ENCODE measurements at places on chromosomes 11 and 22.

GRCh38 chr11:65362320-65362931 lies 7.9 kb downstream of the TIGD3 start:
- DNase-seq, result no peak

GRCh38 chr22:24165673-24166072 lies 15.6 kb upstream of the SUSD2 start:
- peak; percentile 34 for DNase-seq

- DNase-seq, result no peak
Measured at GRCh38 chr22:48993655-48994054, 834.0 kb downstream of the BRD1 start.

DNA sequence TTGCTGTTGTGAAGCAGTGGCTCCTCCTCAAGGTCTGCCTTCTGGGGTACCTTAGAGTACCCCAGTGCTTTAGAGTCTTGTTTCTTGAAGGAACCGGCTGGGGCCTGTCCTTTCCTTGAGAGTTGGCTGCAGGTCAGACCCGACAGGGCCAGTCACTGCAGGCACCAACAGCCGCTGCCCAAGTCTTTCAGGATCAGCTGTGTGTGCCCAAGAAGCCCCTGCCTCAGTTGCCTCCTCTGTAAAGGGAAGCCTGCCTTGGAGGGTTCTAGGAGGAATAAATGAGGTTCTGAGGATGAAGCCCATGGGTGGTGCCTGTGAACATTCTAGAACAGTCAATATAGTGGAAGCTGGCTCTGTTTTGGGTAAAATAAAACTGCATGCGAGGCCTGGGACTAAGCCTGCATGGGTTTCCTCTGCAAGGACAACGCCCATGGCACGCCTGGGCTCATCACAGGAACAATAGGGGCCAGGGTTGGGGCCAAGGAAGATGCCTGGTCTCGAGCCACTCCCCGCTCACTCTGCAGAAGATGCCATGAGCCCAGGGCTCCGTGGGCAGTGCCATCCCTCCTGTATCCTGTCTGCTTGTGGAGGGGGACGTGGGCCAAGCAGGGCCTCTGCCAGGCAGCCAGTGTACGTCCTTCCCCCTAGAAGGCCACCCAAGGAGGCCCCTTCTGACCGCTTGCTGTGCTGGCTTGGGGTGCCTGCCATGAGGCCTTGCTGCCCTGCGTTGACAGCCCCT lies 81.6 kb downstream of the MED15 start:
- no peak for DNase-seq

- DNase-seq, result peak; percentile 89
Measured at GRCh38 chr11:86940122-86940777, 14.9 kb downstream of the FZD4 start.
